Activated CD8-positive, alpha-beta memory T cell treated with anti-CD3 and anti-CD28 coated beads for 36 hours (primary cell): ENCODE measurements at places on chromosomes 11 and 22. TPM values are rescaled to one million over a fixed set of nuclear protein-coding genes. Genes with fewer than 3 reads are reported as not detected.

OSBP gene
- 36.4 TPM for total RNA-seq

RIC8A gene
- total RNA-seq, result 124 TPM

RASSF10 gene
- not detected for total RNA-seq

MS4A15 gene
- total RNA-seq, result not detected

LRRC4C gene
- not detected for total RNA-seq

CYB5R2 gene
- 5.6 TPM for total RNA-seq

NFRKB gene
- total RNA-seq, result 38.6 TPM

TMEM132A gene
- total RNA-seq, result 1.1 TPM

BIRC2 gene
- 31.6 TPM for total RNA-seq

SNX32 gene
- total RNA-seq, result 3.3 TPM

UNC93B1 gene
- total RNA-seq, result 11.5 TPM

CLDN5 gene
- not detected for total RNA-seq

IGSF9B gene
- 20.0 TPM for total RNA-seq

C11orf65 gene
- total RNA-seq, result 1.2 TPM

OR52A5 gene
- total RNA-seq, result not detected

TBX1 gene
- not detected for total RNA-seq

TSPAN32 gene
- total RNA-seq, result 2.9 TPM

CABP2 gene
- total RNA-seq, result not detected

CYP2R1 gene
- 5.3 TPM for total RNA-seq

PNPLA3 gene
- total RNA-seq, result 0.42 TPM

OR10A2 gene
- total RNA-seq, result not detected

TPH1 gene
- 0.50 TPM for total RNA-seq

CSNK2A3 gene
- total RNA-seq, result 2.7 TPM

MLC1 gene
- 0.40 TPM for total RNA-seq

PACSIN3 gene
- total RNA-seq, result 7.9 TPM

OOSP3 gene
- total RNA-seq, result not detected

SLC22A6 gene
- total RNA-seq, result not detected

OR51I1 gene
- not detected for total RNA-seq
